NCI-H510A (cell line): ENCODE measurements at places on chromosomes 12 and 14.
A peak's percentile ranks its signal among the peaks of the same experiment; 100 is the strongest.

GRCh38 chr14:77007975-77008421 is 20.5 kb downstream of the IRF2BPL start:
- peak; percentile 91 for DNase-seq

GRCh38 chr14:90274019-90274418 is 17.7 kb downstream of the PSMC1 start:
- no peak for DNase-seq

DNA sequence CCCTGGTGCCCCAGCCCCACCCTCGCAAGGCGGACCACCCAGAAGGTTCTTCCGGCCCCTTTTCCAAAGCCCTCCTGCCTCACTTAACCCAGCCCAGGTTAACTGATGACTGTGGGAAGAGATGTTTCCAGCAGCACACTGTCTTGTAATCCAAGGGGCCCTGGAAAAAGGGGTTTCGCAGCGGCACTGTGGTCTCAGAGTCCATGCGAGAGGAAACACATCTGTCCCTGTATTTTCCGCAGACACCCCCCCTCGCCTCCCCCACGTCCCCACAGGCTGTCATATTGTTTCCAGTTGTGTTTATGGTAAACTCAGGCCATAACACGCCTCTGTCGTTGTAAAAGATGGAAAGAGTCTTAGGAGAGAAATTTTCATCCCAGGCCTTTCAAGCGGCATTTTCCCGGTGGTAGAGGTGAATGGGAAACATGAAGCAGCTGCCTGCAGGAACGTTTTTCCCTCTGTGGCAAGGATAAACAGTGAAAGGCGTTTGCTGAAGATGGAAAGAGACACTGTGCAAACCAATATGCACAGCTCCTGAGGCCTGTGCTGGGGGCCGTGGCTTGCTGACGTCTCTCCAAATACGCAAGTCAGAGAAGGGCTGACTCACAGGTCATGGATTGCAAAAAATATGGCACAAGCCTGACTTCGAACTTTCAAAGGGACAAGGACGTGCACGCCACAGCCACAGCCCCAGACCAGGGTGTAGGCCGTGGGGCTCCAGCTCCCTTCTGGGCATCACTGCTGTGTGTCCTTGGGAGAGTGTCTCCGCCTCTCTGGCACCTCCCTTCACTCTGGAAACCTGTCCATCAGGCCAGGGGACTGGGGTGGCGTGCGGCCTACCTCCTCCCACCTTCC is 22.5 kb upstream of the FZD10 start:
- DNase-seq = no peak

DNA sequence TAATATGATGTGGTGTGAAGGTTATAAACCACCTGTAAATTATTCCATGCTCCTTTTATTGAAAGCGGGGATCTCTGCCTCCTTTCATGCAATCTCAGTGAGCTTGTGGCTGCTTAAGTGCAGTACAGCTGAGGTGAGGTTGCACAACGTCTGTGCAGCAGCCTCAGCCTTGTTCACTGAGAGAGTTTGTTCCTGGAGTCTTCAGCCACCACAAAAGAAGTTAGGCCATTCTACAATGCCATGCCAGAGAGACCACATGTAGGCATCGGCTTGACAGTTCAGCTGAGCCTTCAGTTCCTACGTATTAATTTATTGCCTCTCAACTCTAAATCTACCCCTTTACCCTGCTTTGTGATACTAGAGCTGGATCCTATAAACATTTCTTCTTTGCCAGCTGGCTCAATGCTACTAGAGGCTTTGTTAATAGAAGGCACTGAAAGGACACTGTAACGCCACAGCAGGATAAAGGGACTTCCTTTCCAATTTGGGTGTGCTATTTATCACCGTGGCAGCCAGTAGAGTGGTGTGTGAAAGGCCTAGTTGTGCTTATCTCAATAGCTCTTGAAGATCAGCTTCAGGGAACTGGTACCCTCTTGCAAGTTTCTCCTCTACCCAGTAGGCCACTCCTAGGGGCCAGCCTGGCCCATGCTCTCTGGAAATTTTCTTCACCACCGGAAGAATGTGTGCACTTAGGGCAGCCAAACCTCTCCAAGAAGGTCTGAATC is 337.7 kb downstream of the IPO8 start:
- no peak for DNase-seq

- no peak for DNase-seq
Measured at GRCh38 chr14:23665302-23666016, 29.3 kb downstream of the DHRS2 start.

DNA sequence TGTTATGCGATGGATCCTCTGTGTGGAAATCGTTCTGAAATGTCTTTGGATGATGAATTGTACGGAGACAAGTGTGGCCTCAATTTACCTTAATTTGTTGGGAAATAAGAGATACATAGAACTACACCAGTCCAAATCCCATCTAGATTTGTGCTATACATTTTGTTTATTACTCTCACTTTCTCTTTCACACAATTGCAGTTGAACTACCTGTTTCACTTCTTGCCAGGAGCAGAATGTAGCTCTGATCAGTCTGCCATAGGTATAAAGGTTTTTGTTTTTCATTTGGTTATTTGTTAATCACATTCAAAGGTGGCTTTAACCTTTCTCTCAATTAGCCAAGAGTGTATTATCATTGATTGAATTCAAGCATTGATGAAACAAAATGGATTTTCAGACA is 268.2 kb downstream of the SNAPC1 start:
- no peak for DNase-seq

GRCh38 chr12:13609894-13610679 is 371.3 kb downstream of the GRIN2B start:
- DNase-seq = no peak

- no peak for DNase-seq
Measured at GRCh38 chr14:41167040-41167439, 439.6 kb upstream of the LRFN5 start.

DNA sequence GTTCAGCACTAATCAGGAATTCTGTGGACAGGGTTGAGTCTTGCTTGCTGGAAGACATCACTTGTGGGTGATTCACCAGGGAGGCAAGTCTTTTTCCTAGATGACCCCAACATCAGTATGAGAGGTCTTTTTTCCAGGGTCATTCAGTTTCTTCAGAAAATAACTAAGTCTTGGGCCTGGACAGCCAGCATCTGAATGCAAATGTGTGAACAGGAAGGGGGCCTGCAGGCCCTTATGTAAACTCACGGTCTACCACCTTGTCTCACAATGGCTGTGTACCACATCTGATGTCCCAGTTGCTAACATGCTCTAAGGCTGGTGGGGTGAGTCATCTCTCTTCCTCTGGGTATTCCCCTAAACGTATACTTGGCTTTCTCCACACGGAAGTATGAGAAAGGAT is 79.2 kb downstream of the HECTD4 start:
- no peak for DNase-seq

GRCh38 chr12:44835641-44836379 is 40.3 kb downstream of the NELL2 start:
- no peak for DNase-seq

DNA sequence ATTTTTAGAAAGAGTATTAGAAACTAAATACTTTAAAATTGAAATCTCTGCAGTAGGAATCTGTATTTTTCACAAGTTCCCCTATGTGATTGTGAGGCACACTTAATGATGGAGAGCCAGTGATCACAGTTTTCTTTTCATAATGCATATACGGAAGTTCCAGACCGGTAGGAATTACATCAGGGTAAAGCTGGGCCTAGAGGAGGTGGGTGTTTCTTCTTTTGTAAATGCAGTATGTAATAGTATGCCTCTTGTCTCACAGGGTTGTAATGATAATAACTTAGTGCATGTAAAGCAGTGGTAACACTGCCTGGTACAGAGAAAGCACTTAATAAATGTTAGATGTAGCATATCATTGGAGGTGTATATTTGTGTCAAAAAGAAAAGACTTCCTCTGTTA is 57.2 kb upstream of the LRTM2 start:
- no peak for DNase-seq

DNA sequence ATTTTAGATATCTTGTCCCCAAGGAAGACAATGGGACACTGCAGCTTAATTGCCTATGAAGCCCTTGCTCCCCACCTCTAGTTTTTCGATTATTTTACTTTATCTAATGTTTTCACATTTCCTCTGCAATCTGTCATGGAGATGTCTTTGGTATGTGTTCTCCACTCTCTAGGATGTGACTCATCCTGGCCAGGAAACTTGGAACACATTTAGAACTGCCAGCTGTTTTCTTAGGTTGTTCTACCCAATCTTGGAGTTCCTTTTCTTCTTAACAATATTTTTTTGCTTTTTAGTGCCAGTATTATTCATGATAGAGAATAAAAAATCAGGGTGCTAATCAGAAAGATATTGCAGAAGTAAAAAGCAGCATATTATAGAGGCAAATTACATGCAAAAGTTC is 101.7 kb upstream of the CLEC14A start:
- DNase-seq = no peak

- no peak for DNase-seq
Measured at GRCh38 chr12:14723763-14724162, 27.4 kb upstream of the GUCY2C start.

GRCh38 chr12:28409892-28410291 is 219.6 kb downstream of the CCDC91 start:
- no peak for DNase-seq

DNA sequence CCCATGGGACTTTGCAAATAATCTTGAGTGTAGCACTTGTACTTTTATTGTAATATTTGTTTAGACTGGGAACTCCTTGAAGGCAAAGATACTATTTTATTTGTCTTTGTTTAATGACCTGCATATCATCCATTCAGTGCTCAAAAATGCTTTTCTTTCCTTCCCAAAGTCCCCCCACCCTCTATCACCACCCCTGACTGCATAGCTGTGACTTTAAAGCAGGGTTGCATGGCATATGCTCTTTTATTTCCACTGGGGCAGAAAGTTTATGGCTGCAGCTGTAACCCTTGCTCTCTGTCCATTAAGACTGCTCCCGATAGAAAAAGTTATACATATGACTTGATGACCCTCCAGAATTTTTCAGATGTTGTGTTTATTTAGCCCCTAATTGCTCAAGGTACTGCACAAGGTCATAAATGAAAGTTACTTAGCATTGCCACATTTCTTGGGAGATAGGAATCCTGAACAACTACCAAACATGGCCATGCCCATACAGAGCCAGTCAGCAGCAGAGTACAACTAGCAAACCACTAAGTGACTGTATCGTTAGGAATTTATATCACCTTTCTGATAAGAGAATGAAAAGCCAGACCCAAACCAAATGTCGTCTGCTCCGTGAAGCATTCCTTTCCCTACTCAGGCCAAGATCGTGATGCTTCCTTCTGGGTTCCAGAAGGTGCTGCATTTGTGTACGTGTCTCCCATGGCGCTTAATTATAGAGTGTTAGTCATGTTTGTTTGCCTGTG is 114.3 kb downstream of the DIP2B start:
- no peak for DNase-seq

DNA sequence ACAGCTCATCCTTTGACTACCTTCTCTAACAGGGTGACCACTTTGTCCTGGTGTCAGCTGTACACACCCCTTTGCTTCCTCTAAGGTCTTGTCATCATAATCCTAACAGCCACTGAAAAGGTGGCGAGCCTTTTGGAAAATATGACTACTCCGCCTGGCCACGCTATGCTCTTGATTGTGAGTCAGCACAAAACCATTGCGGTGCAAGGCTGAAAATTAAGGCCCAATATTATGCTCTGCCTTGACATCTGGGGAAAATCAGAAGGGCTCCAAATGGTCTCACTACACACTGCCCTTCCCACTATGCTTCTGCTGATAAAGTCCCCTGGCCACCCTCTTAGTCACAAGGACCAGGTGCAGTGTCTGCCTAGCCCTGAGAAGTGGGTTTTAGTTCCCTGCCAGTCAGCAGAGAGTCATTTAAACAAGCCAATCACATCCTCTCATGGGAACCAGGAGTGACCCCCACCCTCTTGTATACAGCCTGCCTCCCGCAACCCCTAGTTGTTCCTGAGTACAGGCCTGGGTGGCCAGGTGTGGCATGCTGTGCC is 34.3 kb downstream of the FGD6 start:
- no peak for DNase-seq

DNA sequence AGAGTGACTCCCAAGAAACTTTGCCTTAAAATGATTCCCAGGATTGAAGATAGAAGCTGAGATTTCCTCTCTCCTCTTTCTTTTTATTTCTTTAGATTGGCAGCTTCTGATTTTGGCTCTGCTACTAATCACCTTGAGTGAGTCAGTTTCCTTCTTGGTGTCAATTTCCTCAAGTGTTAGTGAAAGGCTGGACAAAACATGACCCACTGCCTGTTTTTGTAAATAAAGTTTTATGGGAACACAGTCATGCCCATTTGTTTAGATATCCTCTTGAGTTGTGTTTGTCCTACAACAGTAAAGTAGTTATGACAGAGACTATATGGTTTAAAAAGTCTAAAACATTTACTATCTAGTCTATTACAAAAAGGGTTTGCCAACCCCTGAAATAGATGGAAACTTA is 227.2 kb upstream of the TBX3 start:
- DNase-seq = no peak

GRCh38 chr12:89273525-89273924 is 78.8 kb downstream of the DUSP6 start:
- DNase-seq = no peak

GRCh38 chr12:16622338-16622737 is 16.4 kb upstream of the LMO3 start:
- no peak for DNase-seq

DNA sequence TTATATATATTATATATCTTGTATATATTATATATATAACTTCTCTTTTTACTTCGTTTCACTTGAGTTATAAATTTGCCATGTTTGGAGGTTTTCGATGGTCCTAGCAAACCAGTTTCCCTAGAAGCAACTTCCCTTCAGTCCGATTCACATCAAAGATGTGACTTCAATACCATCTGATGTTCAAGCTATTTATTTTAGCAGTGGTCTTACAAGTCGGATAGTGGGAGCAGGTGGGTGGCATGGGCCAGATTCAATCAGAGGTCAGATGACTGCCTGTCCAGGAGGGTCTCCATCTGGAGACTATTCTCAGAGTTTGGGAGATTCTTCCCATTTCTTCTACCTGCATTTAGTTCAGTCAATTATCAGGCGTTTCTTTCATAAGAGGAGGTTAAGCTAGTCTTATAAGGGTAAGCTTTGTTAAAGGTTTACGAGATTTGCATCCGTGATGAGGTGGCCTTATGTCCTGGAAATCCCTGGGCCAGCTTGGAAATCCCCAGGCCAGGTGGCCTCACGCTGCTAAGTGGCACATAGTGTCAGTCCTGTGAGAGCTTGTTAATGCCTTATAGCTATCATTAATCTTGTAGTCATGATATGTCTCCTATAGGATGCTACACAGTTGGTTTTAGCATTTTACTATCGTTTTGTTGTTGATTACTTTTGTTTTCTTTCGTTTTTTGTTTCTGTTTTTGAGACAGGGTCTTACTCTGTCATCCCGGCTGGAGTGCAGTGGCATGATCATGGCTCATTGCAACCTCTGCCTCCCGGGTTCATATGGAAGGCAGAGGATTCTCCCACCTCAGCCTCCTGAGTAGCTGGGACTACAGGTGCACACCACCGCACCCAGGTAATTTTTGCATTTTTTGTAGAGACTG is 145.8 kb downstream of the BICD1 start:
- DNase-seq = no peak

GRCh38 chr12:14691560-14691959 is 4.8 kb downstream of the GUCY2C start:
- no peak for DNase-seq
